Activated gamma-delta T cell (primary cell): ENCODE measurements at places on chromosomes 2 and 18.

DNA sequence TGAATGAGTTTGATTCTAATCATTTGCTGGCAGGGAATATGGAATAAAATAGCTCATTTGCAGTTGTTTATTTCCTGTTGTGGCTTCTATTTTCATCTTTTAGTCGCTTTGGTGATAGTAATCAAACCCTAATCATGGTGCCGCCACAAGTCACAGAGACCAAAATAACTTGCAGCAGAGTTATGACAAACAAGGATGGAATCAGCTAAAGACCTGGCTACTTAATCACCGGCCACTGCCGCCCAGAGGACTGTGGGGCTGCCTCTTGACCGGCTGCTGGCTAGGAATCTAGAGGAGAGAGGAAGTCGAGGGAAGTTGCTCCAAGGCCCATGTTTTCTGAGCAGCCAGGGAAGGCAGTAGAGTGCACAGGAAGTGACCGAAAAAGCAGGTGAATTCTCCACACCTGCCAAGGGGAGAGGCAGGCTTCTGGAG is 5.1 kb upstream of the SMAD7 start:
- no peak for DNase-seq

GRCh38 chr2:111176867-111177266 is 56.2 kb downstream of the BCL2L11 start:
- DNase-seq = no peak

- DNase-seq = no peak
Observed at GRCh38 chr2:105381101-105381668, 17.7 kb downstream of the FHL2 start.

DNA sequence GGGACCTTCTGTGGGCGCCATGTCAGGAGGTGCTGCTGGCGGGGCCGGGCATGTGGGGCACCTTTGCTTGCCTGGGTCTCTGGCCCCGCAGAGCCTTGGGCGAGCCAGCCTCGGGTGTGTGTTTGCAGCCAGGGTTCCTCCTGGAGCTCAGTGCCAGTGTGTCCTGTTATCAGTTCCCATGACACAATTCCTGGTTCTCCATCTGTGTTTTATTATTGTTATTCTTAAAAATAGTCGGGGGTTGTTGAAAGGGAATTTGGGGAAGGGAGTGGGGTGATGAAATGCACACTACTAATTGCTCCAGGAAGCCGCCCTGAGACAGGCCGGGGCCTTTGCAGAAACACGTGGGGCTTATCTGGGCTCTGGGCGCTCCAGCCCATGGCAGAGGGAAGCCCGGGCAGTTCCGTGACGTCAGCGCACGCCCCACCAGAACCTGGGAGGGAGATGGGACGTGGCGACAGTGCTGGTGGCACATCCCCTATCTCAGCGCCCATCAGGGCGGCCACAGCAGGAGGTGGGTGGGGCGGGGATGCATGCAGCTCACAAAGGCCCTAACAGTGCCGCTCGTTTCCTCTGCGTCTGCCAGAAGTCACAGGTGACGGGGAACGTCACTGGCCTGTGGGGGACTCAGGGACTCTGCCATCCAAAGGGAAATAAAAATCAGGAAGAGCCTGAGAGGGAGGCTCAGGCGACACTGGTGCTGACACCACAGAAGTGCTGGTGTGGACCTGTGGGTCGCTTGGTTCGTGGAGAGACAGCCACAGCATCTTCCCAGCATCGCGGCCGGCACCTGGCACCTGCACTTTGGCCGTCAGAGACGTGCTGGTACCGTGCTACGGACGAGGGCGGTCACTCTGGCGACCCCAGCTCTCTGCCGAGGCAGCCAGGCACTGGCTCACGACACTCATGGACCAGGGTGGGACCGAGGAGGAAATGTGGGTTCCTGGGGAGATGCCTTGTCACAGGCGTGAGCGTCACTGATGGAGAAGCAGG is 131.0 kb downstream of the NFATC1 start:
- DNase-seq = no peak

GRCh38 chr2:150110548-150110947 is 376.9 kb downstream of the RND3 start:
- no peak for DNase-seq

GRCh38 chr2:182924306-182924705 is 57.9 kb upstream of the FRZB start:
- DNase-seq = no peak

- no peak for DNase-seq
Observed at GRCh38 chr2:30336978-30337841, 105.9 kb downstream of the LBH start.

- no peak for DNase-seq
Observed at GRCh38 chr2:138187221-138187620, 222.9 kb downstream of the HNMT start.

DNA sequence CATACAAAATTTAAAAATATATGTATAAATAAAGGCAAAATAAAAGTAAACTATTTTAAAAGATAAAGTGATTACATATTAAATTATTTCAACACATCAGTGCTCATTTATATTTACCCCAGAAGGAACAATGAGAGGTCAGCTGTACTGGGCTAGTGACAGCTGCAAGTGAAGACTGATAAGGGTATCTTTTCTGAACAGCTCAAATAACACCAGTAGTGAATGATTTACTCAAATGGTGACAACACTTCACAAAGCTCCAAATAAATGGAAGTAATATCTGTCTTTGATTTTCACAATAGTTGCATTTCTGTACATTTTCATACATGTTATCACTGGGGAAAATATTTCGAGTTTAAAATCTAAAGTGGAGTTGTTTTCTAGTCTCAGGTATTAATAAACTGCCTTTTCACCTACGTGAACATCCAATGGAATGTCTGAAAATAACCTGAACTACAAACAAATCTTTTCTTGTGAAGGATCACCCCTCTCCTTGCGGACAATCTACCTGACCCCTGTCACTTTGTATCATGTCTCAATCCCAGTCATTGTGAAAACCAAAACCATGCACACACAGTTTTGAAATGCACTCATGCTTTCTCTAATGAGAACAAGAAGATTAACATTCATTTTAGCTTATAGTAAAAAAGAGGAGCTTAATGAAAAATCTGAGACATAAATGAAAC is 1928.8 kb upstream of the CELF4 start:
- DNase-seq = no peak

DNA sequence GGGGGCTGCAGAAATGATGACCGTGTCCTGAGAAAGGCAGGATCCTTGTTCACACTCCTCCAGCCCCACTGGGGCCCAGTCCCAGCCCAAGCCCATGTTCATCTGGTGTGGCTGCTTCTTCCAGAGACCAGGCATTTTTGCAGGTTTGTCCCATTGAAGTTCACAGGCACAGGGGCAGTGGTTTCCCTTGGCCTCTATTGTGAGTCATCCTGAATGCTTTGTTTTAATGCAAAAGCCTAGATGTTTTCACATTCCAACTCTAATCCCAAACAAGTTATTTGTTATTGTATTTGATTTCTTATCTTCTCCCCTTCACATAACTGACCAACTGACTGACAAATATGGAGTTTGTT is 426.4 kb upstream of the ID2 start:
- DNase-seq = no peak

GRCh38 chr2:239853121-239853520 is 172.0 kb downstream of the NDUFA10 start:
- DNase-seq = no peak

DNA sequence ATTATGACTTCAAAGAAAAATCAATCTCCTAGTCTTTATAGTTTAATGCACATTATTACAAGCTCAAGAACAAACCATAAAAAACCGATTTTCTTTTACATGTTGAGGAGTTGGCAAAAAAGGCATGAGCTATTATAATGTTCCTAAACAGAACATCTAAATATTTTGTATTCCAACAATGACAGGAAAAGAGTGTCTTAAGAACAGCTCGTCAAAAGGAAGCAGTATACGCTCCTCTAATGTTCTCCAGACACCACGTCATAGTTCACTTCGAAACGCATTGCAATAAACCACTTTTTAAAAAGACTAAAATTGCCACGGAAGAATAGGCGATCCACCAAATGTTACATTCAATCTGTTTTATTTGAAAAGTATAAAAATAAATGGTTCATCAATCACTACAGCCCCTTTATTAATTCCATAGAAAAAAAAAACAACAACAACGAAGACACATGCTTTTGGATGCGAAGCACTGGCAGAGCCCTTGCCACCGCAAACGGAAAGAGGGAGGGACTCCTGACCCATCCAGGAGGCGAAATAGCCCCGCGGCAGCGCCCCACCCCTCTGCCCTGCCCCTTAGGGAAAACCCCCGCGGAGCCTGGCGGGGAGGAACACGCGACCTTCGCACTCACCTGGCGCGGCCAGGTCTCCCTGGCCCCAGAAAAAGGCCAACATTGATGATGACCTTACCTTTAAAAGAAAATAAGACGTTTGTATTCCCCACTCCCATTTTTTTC is 45.8 kb downstream of the MBP start:
- DNase-seq = no peak

DNA sequence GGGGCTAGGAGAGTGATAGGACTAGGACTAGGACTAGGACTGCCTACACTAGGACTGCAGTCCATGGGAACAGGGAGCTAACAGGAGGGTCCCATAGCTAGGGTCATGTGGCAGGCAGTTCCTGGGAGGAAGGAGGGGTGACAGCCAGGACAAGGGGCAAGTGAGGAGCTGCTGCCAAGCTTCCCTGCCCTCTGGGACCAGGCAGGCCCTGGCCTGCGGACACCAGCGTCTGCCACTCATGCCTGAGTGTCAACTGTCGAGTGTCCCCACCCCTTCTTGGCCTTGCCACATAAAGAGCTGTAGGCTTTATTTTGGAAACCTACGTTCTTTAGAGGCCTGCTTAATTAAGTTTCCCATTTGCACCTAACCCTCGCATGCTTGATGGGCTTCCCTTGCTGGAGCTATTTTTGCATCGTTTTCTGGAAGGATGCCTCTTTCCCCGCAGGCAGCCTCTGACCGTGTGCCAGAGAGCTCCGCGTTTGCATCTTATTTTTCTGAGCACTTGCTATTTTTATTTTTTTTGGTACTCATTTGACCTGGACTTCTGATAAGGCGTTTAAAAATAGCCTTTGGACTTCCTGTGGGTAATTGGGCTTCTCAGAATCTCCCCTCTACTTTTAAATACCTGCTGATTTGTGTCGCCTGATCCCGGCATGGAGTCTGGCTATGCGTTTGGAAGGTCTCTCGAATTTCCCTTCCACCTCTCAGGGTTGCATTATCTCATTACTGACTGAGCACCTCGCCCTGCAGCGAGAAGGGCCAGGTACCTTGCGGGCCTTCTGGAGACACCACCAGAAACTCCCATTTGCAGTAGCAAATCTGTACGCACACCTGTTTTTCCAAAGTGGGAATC is 66.4 kb downstream of the SH3RF3 start:
- no peak for DNase-seq

DNA sequence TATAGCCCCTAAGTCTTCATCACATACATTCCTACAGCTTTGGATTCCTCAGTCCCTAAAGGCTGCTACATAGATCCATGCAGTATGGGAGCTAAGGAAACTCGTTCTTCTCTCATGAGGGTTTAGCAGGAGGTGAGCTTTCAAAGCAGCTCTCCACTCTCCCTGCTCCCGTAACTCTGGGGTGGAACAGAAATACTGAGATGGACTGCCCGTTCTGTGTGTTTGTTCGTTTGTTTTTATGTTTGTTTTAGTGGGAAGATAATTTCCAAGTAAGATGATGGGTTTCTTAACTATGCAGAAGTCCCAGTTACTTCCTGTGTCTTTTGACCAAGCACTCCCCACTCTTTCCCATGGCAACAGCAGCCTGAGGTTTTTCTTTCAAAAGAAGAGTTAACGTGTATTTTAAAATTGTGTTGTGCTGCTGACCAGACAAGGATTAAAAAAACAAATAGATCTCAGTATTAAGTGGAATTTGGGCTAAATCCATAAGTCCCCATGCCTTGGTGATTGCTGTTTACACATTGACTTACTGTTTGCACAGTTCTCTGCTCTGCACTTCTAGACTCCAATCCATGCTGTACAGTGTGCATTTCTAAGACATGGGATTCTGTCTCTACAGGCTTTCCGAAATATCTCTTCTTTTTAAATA is 156.4 kb upstream of the SH3BP4 start:
- no peak for DNase-seq

GRCh38 chr2:228689053-228689452 is 507.6 kb upstream of the SPHKAP start:
- no peak for DNase-seq

DNA sequence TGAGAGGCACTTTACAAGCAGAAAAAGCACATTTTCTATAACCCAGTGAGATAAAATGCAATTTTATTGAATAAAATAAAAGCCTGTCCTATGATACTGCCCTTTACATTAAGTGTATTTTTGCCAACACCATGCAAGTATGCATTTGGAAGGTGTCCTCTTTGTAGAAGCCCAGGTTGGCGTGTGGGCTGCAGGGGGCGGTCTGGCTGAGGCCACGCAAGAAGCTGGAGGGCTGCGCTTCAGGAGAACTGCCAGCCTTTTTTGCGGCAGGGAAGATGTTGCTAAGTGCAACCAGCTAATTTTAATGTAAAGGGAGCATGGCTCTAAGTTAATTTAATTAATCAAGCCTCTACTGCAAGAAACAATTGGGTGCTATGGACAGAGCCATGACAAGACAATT is 562.8 kb upstream of the SALL3 start:
- no peak for DNase-seq

GRCh38 chr18:3409811-3410210 is 40.2 kb upstream of the TGIF1 start:
- DNase-seq = no peak

DNA sequence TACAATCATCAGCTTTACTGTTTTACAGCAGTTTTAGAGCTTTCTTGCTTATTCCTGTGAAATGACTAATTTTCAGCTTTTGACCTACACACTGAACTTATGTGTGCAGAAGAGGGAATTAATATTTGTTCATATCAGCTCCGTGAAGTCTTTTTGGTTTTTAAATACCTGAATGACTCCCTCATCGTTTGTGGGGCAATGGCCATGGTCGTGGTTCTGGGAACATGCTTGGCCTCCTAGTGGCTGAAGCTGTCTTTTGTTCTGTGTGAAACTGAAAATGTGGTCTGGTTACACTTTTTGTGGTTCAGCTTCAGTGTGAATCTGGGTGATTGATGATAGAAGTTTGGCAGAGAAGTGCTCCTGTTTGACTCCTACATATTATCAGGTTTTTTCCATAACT is 408.1 kb downstream of the THSD7B start:
- DNase-seq = no peak

DNA sequence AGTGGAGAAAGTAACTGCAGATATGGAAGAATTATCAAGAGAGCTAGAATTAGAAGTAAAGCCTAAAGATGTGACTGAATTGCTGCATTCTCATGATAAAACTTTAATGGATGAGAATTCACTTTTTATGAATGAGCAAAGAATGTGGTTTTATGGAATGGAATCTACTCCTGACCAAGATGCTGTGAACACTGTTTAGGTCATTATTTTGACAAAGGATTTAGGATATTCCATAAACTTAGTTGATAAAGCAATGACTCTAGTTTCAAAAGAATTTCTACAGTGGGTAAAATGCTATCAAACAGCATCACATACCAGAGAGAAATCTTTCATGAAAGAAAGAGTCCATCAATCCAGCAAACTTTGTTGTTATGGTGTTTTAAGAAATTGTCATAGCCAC is 1317.7 kb upstream of the ACVR2A start:
- no peak for DNase-seq
